Activated CD8-positive, alpha-beta memory T cell treated with anti-CD3 and anti-CD28 coated beads, Interleukin-2, amount 50 U/mL, for 48 hours (primary cell): ENCODE measurements at places on chromosomes 16 and 17.

DNA sequence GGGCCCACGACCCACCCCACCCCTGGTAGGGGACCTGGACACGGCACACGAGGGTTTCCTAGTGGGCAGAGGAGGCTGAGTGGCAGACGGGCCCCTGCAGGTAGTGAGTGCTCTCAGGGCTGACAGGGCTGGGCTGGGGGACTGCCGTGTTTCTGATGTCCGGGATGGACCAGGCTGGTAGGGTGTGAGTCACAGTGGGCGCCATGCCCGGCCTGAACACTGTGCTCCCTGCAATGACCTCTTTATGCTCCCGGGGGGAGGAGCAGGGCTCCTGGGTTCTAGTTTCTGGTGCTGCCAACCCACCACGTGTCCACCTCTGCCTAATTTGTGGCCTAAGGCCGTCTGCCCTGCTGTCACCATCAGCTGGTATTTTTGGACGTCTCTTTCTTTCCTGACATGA, 26.3 kb downstream of the ARHGAP23 start:
- no peak for DNase-seq

- DNase-seq, result no peak
Measured at GRCh38 chr17:82077617-82078358, 12.2 kb upstream of the DUS1L start.

DNA sequence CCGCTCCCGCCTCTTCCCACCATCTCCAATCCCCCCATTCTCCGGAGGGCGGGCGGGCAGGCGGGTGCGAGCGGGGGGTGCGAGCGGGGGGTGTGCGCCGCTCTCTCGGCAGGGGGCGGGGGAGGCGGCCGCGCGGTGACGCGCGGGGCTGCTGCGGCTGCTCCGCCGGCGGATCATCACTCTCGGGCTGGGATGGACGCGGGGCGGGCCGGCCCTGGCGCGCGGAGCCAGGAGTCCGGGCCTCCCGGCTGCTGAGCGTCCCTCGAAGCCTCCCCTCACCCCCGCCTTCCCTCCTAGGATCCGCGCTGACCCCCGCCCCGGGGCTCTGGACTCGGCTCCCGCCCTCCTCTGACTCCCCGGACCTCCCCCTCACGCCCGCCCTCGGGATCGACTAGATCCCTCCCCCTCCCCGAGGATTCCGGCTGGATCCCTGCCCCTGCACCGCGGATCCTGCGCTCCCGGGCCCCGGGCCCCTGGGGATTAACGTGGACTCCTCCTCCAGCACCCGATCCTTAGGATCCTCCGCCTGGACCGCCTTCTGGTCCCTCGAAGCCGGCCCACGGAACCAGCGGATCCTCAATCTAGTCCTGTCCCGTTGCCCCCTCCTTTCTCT, 946 bp upstream of the TMEM256 start:
- peak; percentile 70 for DNase-seq

DNA sequence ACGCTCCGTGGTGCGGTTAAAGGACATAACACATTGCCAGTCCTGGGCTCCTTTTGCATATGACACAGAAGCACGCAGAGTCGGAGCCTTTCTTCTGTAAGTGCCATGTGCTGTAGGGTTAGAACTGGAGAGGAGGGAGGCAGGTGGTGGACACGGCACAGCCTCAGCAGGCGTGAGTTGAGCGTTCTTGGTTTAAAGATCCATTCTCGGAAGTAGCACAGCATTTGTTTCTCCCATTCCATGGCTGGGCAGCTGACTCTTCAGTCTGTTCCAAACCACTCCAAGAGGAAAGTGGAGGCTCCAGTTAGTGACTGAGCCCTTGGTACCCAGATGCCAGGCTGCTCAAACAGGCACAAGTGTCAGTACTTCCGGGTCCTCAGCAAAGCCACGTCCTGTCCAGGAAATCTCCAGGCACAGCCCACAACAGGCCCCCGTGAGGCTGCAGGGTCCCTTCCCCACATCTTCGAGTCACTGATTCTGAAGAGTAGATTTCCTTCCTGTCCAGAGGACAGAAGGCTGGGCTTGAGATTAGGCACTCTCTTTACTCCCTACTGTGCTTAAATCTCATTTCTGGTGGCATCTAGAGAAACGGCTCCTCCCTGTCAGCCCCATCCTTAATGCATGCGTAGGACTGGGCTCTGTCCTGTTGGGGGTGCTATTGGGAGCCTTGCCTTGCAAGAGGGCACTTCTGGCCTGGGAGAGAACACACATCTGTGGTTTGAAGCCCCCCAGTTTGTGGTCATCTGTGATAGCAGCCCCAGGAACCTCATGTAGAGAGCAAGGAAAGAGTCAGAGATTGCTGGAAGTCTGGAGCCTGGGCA, 39.6 kb upstream of the NAT9 start:
- no peak for DNase-seq

GRCh38 chr16:67666032-67666551, 458 bp downstream of the ENKD1 start:
- DNase-seq, result no peak

GRCh38 chr16:67447508-67448076, 16.7 kb downstream of the HSD11B2 start:
- peak; percentile 86 for DNase-seq

DNA sequence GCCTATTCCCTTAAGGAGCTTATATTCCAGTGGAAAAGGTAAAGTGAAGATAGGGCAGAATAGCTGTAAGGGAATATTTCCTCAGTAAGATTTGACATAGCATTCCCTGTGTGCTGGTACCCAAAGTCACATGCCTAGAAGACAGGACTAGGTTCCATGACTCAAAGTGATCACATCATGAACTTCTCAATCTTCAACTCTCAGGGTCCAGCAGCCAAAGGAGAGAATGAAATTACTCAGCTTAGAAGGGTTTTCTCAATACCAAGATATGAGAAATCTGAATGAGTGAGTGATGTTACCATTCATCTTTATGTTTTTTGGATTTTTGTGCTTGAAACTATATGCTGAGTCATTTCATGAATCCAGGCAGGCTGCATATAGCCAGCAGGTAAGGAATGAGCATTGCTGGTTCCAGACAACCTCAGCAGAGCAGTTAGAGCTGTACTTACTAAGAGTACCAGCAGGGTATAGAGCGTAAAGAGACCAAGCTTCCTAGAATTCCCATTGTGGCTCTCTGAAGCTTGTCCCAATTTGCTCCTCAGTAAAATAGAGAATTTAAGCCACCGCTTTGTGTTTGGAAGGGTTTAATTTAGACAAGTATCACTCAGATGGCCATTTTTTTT, 91.1 kb downstream of the ANKFN1 start:
- DNase-seq, result no peak

DNA sequence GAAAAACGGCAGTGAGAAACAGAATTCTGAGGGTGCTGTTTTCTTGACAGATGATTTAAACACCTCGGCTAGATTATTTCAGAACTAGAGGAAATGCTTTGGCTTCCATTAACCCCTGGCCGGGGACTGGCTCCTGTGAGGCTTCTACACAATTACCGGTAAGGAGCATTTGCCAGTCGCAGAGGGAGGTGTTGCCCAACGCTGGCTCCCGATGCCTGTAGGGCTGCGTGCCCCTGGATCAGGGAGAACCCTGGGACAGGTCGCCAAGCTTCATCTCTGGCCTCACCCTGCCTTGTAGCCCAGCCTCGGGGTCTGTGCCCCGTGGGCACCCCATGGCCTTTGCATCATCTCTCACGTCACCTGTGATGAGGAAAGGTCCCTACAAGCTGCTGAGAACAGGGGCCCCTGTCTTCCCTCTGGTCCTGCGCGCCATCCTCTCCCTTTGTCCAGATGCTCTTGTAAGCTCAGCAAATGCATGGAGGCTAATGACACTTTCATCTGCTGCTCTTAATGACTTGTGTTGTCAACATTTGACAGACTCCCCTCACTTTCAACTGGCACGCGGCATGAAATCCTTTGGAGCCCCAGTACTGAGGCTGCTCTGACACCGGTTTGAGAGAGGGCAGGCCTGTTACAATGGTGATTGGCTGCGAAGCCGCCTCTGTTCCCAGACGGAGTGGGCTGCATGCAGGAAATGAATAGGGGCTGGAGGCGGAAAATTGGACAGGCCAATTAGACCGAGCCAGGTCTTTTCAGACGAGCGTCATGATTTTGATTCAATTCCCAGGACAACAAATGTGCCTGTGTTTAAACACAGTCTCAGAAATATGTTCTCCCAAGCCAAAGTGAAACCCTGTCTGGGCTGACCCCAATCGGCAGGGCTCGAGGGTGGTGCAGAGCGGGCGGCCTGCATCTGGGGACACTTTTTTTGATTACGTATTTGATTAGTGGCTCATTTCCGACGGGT, 85.5 kb upstream of the DOC2B start:
- DNase-seq, result no peak

- DNase-seq, result no peak
Measured at GRCh38 chr17:351875-352420, 659 bp downstream of the RPH3AL start.
